ENCODE measurements at places on chromosomes 7 and 10.

DNA sequence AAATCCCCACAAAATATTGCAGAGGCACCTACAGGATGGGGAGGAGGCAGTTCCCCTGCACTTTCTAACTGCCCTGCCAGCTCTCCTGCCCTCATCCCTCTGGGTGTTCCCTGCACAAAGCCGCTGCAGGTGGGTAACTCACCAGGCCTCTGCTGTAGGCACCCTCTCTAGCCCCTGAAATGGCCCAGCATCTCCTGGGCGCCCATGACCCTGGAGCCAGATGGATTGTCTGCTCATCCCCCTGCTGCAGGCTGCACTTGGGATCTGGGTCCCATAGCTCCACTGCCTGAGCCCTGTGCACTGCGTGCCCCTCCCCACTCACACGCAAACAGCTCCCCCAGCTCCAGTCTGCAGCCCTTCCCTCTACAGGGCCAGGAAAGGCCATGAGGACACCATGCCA lies 130.9 kb downstream of the C10orf105 start:
- no peak for DNase-seq

GRCh38 chr10:5811387-5811821 lies 1.8 kb downstream of the GDI2 start:
- DNase-seq = peak; percentile 53

- DNase-seq = no peak
Measured at GRCh38 chr10:32349968-32350738, 3.2 kb upstream of the EPC1 start.

GRCh38 chr7:20721086-20721810 lies 65.4 kb downstream of the SP8 start:
- DNase-seq = no peak

DNA sequence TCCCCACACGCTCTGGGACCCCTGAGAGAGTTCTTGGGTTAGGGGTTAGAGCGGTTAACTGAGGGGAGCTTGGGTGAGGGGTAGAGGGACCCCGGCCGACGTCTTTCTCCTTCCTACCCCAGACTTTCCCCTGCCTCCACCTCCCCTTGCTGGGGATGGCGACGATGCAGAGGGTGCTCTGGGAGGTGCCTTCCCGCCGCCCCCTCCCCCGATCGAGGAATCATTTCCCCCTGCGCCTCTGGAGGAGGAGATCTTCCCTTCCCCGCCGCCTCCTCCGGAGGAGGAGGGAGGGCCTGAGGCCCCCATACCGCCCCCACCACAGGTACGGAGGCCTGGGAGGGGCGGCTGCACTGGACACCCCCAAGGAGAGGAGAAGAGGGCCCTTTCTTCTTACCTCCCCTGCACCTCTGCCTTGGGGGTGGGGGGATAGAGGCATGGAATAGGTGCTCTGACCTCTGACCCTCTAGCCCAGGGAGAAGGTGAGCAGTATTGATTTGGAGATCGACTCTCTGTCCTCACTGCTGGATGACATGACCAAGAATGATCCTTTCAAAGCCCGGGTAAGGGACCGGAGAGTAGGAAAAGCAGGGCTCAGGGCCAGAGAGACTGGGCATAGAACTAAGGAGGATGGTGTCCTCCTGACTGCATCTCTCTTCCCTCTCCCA lies 1.1 kb downstream of the ZYX start:
- no peak for DNase-seq

DNA sequence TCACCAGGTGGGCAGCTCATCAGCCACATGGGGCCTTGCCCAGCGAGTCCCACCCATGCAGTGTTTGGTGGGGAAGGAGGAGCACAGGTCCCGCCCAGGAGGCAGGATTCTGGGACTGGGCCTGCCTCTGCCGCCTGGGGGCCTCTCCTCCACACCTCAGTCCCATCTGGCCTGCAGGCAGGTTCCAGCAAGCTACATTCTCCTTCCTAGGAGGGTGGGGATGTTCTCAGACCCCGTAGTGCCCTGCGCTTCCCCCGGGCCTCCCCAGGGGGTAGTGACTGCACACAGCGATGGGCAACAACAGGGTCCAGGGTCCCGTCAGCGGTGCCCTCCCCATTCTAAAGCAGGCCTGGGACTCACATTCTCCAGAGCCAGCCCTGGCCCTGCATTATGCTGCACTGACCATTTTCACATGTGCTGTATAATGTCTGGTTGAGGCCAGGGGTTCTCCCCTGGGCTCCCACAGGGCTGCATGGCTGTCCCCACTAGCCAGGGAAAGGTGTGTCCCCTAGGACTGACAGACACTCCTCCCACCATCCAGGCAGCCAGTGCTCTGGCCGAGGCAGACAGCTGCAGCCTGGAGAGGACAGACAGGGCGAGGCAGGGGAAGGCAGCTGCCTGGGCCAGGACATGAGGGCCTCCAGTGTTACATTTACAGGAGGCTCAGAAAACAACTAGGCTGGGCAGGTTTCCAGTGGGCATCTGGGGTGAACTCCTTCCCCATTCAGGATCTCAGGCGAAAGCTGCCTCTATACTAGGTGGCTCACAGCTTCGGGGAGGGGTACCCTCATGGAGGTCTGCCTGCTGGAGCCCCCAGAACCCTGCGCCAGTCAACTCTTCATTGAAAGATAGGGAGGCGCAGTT lies 9.3 kb downstream of the RASGEF1A start:
- peak; percentile 52 for DNase-seq

DNA sequence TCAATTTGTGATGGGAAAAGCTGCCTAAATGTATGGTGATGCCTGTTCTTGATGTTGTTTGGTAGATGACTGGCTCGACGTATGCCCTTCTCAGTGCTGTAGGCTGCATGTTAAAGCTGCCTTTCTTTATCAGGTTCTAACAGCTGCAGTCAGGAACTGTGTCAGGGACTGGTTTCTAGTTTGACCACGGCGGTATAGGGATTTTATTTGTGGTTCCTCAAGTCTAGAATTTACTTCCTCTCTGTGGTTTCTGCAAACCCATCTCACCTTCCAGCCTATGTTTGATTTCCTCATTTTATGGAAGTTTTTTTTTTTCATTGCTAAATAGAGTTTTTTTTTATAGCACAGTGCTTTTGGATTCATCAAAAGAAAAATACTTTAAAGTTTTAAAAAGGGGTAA lies 26.5 kb downstream of the LMTK2 start:
- DNase-seq = no peak

- no peak for DNase-seq
Measured at GRCh38 chr10:4515721-4516120, 310.3 kb upstream of the AKR1E2 start.

DNA sequence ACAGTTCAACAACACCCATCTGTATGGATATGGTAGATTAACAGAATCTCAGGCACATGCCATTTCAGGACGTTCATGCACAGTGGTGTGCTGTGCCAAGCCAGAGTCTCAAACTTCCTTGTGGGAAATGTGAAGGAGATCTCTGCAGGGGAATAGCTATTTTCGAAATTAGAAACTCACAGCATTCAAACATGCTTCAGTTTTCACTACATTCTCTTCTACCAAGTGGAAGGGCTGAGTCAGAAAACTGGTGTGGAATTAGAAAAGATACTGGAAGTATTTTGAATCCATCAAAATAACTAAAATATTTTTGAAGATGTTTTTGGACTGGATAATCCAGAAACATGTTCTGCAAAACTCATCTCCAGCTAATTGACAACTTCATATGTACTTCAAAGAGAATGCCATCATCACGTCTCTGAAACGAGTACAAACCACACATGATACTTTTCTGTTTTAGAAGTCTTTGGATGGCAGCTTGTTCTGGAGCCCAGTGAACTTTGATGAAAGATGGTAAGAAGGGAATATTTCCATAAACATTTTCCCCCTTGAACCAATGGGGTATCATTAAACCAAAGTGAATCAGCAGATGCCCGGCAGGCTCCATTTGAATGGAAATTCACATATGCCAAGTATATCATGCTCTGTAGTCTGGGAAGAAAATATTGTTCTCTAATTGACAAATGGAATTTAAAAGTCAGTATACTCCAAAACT lies 616.3 kb upstream of the IGFBP3 start:
- no peak for DNase-seq

Data from activated CD8-positive, alpha-beta memory T cell treated with anti-CD3 and anti-CD28 coated beads for 24 hours (primary cell).